Mammary microvascular endothelial cell (primary cell): ENCODE measurements at places on chromosomes 16 and 17. TPM values are rescaled to one million over a fixed set of nuclear protein-coding genes. Genes with fewer than 3 reads are reported as not detected.

CTRB2 gene
- not detected in 2 replicates for total RNA-seq

ZNF668 gene
- total RNA-seq: 12.3 and 13.6 TPM in 2 replicates

WNT3 gene
- 0.59 and 0.87 TPM in 2 replicates for total RNA-seq

LPO gene
- not detected in 2 replicates for total RNA-seq
